Osteocyte (in vitro differentiated cells): ENCODE measurements at places on chromosomes 6 and 20. TPM values are rescaled to one million over a fixed set of nuclear protein-coding genes. Genes with fewer than 3 reads are reported as not detected.

- no peak for DNase-seq
Observed at GRCh38 chr20:43590036-43590391, 723 bp upstream of the IFT52 start.

The GABRR2 gene
- 0.68 and 0.97 TPM in 2 replicates for total RNA-seq

GRCh38 chr20:11792568-11792953 is 125.1 kb upstream of the BTBD3 start:
- DNase-seq, result no peak

GRCh38 chr20:9015984-9016324 is 52.9 kb upstream of the PLCB4 start:
- DNase-seq, result no peak

The OR12D3 gene
- not detected in 2 replicates for total RNA-seq

DNA sequence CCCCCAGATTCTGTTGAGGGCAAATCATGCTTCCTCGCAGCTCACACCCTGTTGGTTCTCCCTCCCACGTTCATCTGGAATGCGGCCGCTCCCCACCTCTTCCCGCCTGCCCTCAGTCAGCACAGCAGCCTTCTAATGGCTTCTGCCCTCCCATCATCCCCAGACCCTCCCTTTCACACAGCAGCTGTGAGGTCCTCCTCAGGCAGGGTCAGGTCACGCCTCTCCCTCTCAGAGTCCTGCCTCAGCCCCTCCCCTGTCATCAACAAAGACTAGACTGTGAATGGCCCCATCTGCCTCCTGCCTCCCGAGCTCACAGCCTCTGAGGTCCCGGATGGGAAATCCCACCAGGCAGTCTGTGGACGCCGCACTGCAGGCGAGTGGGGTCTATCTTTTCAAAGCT is 7.9 kb upstream of the BHLHE23 start:
- no peak for DNase-seq

- DNase-seq, result no peak
Observed at GRCh38 chr6:128932061-128932460, 49.1 kb downstream of the LAMA2 start.

DNA sequence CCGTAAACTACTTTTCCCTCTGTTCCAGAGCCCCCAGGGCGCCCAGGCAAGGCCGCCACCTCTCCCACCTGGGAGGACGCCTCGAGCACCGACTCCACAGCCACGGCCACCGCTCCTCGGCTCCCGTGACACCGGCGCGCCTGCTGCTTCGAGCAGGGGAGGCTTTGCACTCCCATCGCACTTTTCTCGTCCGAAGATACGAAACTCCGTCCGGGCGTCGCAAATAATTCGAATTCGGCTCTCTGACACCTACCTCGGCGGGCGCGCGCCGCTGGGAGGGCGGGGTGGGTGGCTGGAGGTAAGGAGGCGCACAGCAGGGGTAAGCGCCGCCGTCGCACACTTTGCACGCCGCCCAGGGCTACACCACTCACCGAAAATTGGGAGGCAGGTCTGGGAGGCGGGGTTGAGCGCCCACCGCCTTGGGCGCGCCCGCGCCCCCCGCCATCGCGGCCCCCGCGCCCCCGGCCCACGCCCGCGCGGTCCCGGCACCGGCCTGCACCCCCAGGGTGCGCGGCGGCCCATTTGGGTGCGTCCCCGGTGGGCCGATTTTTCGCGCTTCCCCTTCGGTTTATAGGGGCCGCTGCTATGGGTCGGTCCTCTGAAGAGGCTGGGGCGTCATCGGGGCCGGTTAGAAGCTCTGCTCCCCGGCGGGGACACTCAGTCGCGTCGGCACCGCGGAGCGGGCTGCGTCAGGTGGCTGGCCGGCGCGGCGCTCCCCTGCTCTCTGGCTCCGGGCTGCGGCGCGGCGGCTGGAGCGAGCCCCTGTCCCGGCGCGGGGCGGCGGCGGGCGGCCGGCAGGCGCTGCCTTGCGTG is 36.2 kb downstream of the GNAS start:
- peak; percentile 90 for DNase-seq

DNA sequence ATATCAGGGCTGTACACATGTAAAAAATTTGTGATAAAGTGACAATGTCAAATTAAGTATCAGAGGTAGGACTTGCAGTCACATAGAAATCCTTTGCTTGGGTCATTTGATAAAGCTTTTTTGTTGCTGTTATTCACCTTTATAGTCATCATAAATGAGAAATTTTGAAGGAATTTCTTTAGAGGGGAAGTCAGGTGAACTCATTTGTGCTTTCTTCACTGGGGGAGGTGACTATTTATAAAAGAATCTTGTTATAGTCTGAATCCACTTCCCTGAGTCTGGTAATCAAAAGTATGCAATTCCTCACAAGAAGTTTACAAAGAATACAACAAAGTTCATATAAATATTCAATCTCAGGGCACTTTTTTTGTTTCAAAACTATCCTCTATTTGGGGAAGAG is 47.7 kb downstream of the FRK start:
- no peak for DNase-seq

The SMIM13 gene
- total RNA-seq, result 19.6 and 20.5 TPM in 2 replicates

DNA sequence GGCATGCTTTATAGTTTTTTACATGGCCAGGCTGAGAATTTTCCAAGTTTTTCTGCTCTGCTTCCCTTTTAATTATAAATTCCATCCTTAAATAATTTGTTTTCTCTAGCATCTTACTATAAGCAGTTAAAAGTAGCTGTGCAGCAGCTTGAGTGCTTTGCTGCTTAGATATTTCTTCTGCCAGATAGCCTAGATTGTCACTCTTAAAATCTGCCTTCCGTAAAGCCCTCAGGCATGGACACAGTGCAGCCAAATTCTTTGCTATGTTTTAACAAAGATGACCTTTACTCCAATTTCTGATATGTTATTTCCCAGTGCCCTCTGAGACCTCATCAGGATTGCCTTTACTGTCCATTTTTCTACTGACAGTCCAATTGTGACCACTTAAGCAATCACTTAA is 92.6 kb upstream of the SGK1 start:
- DNase-seq, result no peak

- DNase-seq, result no peak
Observed at GRCh38 chr6:146972546-146972945, 231.7 kb upstream of the STXBP5 start.

GRCh38 chr6:39113788-39114187 is 1.2 kb downstream of the SAYSD1 start:
- DNase-seq, result no peak

DNA sequence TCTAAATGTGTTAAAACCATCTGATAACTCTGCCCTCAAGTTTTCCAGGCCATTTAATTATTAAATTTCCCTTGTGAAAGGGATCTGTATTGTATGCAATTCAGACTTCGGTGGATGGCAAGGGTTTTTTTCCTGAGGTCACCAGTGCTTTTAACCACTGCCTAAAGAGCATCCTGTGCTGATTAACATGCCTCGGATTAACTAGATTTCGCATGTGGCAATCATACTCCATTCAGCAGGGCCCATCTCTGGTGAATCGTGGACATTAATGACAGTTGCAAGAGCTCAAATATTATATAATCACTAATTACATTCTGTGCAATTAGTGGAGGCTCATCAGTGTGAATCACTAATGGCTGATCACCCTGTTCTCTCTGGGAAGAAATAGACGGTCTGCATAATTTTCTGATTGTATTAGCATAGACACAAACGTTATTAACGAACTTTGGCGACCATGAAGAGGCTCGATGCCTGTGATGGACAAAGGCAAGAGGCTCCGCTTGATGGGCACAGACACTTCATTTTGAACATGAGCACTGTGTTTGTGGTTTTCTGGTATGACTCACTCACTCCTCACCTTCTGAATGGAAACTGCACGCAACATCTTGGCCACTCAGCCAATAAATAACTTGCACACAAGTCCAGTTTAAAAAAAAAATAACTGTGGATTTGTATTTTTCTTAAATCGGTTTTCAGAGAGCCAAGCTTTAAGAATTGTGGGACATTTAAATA is 31.4 kb downstream of the LINC00237 start:
- no peak for DNase-seq

DNA sequence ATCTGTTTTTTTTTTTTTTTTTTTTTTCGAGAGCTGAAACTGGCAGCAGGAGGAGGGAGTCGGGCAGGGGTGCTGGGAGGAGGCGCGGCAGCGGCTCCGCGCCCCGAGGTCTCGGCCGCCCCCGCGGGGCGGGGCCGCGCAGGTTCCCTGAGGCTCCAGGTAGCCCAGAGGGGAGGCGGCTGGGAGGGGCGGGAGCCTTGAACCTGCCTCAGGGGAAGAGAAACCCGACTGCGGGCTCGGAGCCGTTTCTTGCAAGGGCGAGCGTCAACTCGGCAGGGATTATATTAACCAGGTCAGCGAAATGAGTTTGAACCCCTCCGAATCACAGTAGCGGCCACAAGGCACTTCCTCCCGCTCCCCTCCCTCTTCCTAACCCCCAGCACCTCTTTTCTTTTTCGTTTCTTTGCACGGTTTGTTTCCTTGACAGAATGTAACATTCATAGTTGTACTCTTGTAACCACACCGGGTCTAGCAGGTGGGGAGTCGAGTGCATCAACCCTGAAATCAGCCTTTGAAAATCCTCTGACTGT is 2.0 kb downstream of the MYB start:
- DNase-seq, result no peak

DNA sequence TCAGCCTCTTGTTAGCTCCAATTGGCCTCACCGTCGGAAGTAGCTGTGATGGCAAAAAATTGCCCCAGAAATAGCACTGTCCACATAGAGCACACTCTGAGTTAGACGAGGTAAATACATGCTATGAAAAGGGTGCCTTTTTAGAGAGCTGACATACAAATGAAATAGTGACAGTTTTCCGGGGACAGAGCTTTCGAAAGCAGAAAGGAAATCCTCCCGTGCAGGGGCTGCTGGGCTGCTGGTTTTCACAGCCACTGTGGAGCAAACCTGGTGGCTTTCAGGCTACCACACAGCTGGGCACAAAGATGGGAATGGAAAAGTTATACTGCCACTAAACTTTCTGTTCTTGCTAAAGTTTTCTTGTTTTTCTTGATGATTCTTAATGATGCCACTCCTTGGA is 8.3 kb downstream of the SLPI start:
- DNase-seq, result no peak

GRCh38 chr6:136767103-136767502 is 25.2 kb downstream of the MAP3K5 start:
- DNase-seq, result no peak

The COL9A1 gene
- not detected in 2 replicates for total RNA-seq

GRCh38 chr6:89581689-89582088 is 56.9 kb downstream of the LYRM2 start:
- no peak for DNase-seq

The LY6G5C gene
- 3.9 and 5.0 TPM in 2 replicates for total RNA-seq

The SLC22A1 gene
- total RNA-seq, result 1.0 and 1.5 TPM in 2 replicates

- no peak for DNase-seq
Observed at GRCh38 chr6:24106291-24106690, 19.7 kb upstream of the NRSN1 start.

The OR2H2 gene
- total RNA-seq, result not detected in 2 replicates

DNA sequence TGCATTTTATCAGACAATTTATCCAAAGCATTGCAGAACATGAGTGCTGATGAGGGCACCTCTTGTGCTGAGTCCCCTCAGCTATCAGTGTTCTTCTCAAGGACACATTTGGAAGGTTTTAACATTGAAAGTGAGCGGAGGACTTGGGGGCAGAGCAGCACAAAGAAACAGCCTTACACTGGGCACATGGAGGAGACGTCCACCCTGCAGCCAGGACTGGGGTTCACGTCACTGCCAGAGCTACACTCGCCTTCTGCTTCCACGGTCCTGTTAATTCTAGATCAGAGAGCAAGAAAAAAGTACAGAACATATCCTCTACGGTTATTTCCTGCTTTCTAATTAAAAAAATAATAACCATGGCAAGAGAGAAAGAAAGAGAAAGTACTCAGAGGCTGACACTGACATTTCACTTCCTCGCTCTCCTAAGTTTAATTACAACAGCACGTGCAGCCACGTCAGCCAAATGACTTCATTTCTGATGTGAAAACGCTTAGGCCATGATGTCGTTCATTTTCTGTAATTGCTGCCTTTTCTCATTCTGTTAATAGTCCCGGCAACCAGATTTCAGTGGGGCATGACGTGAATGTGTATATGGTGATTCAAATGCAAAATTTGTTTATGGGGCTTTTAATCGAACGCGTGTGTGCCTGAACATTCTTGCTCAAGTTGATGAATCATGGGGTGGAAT is 5.1 kb downstream of the PRND start:
- DNase-seq, result no peak

GRCh38 chr20:46954490-46955038 is 59.9 kb downstream of the EYA2 start:
- DNase-seq, result no peak

GRCh38 chr20:20365480-20366161 is 2.3 kb upstream of the INSM1 start:
- no peak for DNase-seq

DNA sequence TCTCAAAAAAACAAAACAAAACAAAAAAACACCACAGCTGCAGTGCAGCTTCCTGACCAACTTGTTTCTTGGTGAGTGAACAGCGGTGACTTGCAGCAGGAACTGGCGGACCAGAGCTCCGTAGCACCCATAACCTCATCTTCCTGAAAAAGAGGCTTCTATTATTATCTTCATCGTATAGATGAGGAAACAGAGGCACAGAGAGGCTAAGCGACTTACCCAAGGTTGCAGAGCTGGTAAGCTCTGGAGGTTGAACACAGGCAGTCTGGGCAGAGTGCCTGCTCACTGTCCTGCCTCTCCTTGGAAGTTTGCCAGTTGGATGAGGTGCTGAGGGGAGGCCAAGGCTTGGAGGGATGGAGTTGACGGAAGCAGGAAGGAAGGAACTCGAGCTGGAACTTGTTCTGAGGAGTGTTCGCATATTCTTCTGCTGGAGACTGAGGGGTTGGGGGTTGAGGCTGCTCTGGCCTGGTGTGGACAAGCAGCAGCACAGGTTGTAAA is 47.9 kb upstream of the CCDC167 start:
- no peak for DNase-seq

The SIRPB1 gene
- total RNA-seq, result 1.1 TPM in 2 replicates

DNA sequence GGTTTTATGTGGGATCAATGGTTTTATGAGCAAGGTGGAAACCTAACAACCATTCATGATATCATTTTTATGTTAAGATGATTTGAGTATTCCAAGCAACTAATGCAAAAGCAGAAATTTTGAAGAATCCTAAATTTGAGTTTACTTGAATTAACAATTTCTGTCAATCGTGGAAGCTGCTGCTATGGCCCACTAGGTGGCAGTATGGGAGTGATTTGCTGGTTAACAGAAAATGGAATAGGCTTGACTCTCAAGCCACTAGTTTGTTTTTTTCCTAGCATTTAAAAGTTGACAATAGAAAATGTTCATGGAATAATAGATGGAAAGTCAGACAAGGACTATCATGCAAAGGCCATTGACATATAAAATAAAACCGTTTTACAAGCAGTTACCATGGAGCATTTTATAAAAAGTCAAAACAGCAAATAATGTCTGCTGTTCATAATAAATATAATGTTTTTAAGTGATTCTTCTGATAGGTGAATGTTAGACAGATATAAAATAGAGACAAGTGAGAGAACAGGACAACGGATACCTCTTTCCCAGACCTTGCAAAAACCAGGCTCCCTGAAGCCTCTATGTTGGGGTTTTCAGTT is 43.0 kb upstream of the TMEM200A start:
- DNase-seq, result no peak

The IPCEF1 gene
- total RNA-seq, result 0.31 and 0.46 TPM in 2 replicates

The GPLD1 gene
- total RNA-seq, result 1.9 and 2.4 TPM in 2 replicates

DNA sequence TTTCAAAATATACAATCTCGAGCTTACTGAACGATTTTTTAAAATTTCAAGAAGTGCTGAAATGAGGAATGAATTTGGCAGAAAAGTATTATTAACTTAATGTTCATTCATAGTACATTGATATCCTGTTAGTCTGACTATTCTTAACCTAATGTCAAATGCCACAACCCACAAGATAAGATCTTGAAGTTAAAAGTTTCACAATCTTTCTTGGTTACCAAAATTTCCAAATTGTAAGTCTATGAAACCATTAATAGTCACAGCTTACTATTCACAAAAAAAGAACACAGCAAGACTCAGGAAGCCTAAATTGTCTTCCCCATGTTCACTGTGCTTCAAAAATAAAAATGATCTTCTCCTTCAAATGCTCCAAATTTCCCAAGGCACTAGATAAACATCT is 71.3 kb downstream of the HACE1 start:
- DNase-seq, result no peak
